ENCODE measurements at places on chromosomes 5 and 9.

GRCh38 chr9:93637886-93638285, 61.5 kb downstream of the PHF2 start:
- DNase-seq, result no peak

GRCh38 chr9:137671721-137672120, 52.9 kb downstream of the EHMT1 start:
- no peak for DNase-seq

DNA sequence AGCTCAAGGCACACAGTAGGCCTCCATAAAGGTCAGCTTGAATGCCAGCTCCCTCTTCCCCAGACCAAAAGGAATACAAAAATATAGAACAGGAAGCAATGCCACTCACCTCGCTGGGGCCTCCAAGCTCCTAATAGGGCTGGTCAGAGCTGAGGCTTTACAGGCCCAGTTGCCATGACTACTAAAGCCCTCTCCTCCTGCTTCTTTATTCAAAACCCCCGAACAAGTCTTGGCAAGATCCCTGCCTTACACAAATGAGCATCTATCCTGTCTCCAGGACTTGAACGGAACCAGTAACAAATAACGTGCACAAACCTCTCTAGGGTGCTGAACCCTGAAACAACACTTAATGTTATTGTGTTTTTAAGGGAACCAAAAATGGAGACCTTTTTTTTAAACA, 136.3 kb downstream of the SIL1 start:
- DNase-seq, result no peak

GRCh38 chr9:96014078-96014477, 138.6 kb downstream of the ERCC6L2 start:
- DNase-seq, result peak; percentile 76

DNA sequence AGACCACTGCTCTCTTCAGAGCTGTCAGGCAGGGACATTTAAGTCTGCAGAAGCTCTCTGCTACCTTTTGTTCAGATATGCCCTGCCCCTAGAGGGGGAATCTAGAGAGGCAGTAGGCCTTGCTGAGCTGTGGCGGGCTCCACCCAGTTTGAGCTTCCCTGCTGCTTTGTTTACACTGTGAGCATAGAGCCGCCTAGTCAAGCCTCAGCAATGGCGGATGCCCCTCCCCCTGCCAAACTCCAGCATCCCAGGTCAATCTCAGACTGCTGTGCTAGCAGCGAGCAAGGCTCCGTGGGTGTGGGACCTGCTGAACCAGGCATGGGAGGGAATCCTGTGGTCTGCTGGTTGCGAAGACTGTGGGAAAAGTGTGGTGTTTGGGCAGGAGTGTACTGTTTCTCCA, 59.9 kb downstream of the CAVIN4 start:
- no peak for DNase-seq

DNA sequence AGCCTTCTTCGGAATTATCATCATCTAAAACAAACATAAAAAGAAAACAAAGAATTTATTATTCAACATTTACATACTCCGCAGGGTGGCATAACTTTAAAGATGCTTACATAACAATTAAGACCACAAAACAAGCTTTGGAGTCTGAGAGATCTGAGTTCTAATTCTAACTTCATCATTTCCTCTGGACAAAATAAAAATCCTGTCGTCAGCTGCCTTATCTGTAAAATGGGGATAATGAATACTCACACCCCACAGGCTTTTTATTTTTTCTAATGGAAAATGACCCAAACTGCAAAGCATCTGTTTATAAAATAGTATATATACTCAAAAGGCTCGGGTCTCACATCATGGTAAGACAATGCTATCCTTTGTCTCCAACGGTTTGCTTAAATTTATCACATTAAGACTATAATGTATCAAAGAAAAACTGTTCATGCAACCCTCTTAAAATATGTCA, 4.3 kb downstream of the ARRDC3 start:
- no peak for DNase-seq

- DNase-seq, result peak; percentile 16
These were observed 19.4 kb downstream of the GARNL3 start for GRCh38 chr9:127283917-127284497.

- no peak for DNase-seq
These were observed 97.9 kb downstream of the CHSY3 start for GRCh38 chr5:130002183-130002582.

GRCh38 chr5:143898381-143898780, 86.4 kb downstream of the HMHB1 start:
- peak; percentile 13 for DNase-seq

All from CD4-positive, alpha-beta T cell treated with Interleukin-6 at 100 ng/mL for 8 hours (primary cell).